ENCODE measurements at places on chromosomes 12 and 14. TPM values are rescaled to one million over a fixed set of nuclear protein-coding genes. Genes with fewer than 3 reads are reported as not detected.
A peak's percentile ranks its signal among the peaks of the same experiment; 100 is the strongest.

DNA sequence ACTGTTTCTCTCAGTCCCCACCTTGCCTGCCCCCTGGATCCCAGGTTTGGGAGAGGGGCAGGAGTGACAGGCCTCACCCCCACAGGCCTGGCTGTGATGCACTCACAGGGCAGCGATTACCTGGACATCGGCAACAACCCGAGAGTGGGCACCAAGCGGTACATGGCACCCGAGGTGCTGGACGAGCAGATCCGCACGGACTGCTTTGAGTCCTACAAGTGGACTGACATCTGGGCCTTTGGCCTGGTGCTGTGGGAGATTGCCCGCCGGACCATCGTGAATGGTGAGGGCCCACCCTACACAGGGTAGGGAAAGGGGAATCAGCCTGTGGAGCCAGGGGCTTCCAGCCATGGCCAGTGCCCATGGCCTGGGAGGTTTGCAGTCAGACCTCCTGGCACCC is 8.6 kb downstream of the ACVRL1 start:
- DNase-seq, result no peak

The NTF3 gene
- not detected for total RNA-seq

GRCh38 chr14:24432259-24433131 is 2.7 kb downstream of the KHNYN start:
- no peak for DNase-seq

The ST8SIA1 gene
- 0.17 TPM for total RNA-seq

The USP44 gene
- 4.4 TPM for total RNA-seq

DNA sequence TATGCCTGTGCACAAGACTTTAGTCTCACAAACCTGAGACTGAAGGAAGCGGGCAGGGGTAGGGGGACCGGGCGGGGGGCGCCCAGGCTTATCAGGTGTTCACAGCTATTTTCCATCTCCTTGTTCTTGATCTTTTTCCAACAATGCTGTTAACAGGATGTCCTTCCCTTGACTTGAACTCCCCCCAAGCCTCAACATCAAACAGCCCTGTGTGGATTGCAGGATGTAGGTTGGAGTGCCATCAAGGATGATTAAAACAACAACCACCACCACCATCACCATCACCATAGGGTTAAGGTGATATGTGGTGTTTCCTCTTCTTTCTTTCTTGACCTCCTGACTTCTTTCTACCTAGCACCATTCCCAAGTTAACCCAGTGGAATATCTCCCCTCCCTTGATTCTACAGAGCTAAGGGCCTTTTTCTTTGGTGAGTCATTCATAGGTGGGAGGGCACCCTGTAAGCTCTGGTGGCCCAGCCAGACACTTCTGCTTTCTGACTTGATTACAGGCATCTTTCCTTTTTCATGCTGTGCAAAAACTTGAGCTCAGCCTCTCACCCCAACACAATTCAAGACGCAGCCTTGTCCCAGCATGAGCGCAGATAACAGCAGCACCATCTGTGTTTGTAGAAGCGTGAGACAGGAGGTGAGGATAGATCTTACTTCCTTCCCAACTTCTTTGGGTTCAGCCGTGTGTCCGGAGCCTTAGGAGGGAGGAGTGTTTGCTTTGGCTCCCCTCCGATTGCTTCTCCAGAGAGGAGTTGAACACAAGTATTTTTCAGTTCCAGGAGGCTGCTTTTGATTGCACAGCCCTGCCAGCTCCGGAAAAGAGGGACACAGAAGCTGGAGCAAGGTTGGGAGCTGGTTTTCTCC is 26.8 kb downstream of the FLVCR2 start:
- no peak for DNase-seq

GRCh38 chr14:90632451-90632850 is 183.8 kb downstream of the TTC7B start:
- no peak for DNase-seq

GRCh38 chr12:7439579-7440505 is 4.1 kb downstream of the CD163L1 start:
- DNase-seq, result peak; percentile 9

DNA sequence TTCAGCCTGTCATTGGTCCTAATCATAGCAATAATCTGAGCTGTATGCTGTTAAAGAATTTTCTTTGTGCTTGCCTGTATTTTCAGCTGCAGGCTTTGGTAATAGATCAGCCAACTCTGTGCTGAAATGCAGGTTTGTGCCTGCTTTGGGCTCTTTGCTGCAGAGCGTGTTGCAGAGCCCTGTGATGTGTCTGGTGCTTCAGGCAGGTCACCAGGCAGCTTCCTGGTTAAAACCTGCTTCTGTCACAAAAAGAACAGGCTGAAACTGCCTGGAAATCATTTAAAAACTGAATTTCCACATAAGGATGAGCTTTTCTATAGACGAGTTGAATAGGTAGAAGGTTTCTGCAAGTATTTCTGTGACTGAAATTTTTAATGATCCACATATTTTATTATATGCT is 3.1 kb downstream of the DIP2B start:
- no peak for DNase-seq

- DNase-seq, result no peak
These were observed 7.4 kb upstream of the TUBA1B start for GRCh38 chr12:49138587-49138986.

DNA sequence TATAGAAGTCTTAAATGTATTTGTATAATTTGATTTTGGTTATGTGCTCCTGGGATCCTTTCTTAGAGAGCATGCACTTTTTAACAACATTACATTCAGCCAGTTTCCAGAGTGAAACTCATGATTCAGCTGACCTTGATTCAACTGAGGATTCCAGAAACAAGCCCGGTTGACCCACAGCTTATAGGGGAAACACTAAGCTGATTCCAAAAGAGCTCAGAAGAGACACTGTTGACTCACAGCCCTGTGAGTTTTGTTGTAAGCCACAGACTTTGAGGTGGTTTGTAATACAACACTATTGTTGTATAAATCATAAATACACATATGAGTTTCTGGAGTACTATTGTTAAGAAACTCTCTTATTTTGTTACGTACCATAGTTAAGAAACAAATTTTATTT is 133.8 kb upstream of the MGAT4C start:
- DNase-seq, result no peak

DNA sequence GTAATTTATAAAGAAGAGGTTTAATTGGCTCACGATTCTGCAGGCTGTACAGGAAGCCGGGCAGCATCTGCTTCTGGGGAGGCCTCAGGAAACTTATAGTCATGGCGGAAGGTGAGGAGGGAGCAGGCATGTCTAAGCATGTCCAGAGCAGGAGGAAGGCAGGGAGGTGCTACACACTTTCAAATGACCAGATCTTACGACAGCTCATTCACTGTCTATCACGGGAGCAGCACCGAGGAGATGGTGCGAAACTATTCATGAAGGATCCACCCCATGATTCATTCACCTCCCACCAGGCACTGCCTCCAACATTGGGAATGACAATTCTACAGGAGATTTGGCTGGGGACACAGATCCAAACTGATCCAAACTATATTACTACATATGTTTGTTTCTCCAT is 10.0 kb downstream of the SFSWAP start:
- DNase-seq, result no peak

GRCh38 chr12:24499151-24500146 is 449.5 kb downstream of the BCAT1 start:
- no peak for DNase-seq

The KRT2 gene
- total RNA-seq, result not detected

GRCh38 chr12:121806009-121806545 is 2.3 kb downstream of the SETD1B start:
- no peak for DNase-seq

GRCh38 chr14:100416921-100417860 is 94.1 kb downstream of the SLC25A47 start:
- no peak for DNase-seq

DNA sequence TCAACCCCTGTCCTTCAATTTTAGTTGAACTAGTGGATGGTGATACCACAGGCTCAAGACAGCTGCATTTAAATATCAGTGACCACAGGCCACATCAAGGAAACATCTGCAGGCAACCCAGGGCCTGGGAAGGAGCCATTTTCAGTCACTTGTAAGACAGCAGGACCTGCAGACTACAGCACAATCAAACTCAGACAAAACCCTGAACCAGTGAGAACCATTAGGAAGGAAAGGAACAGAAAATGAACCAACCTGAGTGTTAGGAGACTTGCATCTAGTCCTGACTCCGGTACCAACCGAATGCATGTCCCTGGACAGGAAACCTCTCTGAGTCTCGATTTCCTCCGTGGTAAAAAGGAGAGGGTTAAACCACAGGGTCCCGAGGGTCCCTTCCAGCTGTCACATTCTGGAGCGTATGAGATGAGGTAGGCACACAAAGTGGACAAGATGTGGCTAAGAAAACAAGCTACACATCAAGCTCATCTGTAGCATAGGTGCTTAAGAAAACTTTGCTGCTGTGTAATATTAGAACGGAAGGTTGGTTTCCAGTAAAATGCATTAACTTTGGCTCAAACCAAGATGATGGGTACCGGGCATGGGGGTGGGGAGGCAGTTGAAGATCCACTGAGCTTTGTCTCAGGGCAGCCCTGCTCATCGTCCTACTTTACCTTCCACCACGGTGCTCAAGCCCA is 1.6 kb upstream of the CDKN1B start:
- DNase-seq, result no peak

GRCh38 chr12:87772401-87772800 is 256.8 kb downstream of the C12orf50 start:
- no peak for DNase-seq

- DNase-seq, result no peak
These were observed 174.3 kb upstream of the PWP1 start for GRCh38 chr12:107511292-107511691.

DNA sequence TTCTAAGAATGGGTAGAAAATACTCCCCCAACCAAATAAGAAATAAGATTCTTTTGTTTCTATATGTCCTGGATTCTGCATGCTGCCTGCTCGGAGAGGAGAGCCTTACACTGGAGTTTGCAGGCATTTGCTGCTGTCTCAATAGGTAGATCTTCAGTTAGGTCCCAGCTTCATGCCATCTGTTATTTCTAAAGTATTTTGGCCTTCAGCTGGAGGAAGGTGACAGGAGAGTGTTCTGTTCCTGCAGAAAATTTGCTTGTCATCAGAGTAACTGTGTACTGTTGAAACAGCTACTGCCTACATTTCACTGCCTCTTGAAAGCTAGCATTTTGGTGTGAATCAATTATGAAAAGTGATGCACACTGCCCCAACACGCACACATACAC is 966.9 kb downstream of the NRXN3 start:
- DNase-seq, result no peak

- no peak for DNase-seq
These were observed 18.5 kb upstream of the BHLHE41 start for GRCh38 chr12:26143291-26143690.

DNA sequence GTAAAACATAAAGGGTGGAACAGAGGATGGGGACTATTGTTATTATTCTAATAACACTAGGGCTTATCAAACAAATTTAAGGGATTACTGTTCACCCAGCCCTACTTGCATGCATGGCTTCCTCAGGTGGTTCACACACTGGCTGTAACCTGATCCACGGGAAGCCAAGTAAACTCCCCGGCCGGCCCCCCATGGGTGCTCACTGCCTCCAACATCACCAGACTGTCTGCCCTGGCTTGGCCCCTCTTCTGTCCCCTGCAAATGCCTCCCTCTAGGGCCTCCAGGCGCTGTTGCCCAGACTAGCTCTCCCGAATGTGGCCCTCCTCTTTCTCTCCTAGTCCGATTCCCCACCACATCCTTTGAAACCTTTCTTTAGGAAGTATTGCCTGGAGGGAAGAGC is 18.6 kb downstream of the FAIM2 start:
- no peak for DNase-seq

- DNase-seq, result no peak
These were observed 58.6 kb upstream of the MYF6 start for GRCh38 chr12:80648881-80649280.

The RSRC2 gene
- 101 TPM for total RNA-seq

The PSMB5 gene
- total RNA-seq, result 148 TPM

The HSPA2 gene
- total RNA-seq, result 11.2 TPM

GRCh38 chr12:51295651-51296050 is 25.4 kb upstream of the SMAGP start:
- DNase-seq, result no peak

The RND1 gene
- total RNA-seq, result 7.9 TPM

- DNase-seq, result no peak
These were observed 87.3 kb upstream of the RMST start for GRCh38 chr12:97375310-97375709.

The KLHL42 gene
- 19.5 TPM for total RNA-seq

DNA sequence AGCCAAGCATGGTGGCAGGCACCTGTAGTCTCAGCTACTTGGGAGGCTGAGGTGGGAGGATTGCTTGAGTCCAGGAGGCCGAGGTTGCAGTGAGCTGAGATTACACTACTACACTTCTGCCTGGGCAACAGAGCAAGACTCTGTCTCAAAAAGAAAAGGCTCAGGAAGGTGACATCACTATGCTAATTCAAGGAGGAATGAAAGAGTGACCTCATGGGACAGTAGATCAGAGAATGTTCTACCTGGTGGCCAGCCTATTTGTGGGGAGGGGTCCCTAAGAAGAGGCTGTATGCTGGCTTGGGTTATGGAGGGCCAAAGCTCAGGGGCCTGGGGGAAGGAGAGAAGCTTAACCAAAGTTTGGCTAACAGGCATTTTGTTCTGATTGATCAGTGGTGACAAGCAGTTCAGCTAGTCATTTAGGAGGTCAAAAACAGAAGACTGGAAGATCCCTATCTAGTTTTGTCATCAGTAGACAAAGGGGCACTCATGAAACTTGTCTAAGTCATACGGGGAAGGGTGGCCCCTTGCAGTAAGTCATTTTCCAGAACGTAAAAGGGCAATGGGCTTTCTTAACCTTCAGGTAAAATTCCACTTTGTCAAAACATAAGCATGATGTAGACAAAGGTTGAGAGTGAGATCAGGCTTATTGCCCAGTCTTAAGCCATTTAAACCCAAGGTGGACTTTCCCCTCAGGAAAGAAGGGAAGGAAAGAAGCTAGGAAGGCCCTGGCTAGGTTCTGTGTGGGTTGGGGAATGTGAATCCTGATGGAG is 60.8 kb upstream of the EEA1 start:
- DNase-seq, result no peak

The MANSC4 gene
- total RNA-seq, result not detected

DNA sequence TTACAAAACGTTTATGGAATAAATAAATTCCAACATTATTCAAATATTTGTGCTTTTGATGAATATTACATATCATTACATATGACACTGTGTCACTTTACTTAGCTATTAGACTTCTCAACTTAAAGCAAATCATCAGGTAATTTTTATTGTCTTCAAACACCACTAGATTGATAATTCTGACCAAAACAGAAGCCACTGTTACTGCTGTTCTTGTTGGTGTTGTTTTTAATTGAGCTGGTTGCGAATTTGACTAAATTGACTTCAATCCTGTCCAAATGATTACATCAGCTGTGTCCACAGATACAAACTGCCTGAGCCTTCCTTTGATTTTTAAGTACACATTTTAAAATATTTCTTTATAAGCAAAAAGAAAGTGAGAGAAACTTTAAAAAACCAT is 29.2 kb downstream of the PRKD1 start:
- DNase-seq, result no peak
